ENCODE measurements at places on chromosomes 7 and 10.

DNA sequence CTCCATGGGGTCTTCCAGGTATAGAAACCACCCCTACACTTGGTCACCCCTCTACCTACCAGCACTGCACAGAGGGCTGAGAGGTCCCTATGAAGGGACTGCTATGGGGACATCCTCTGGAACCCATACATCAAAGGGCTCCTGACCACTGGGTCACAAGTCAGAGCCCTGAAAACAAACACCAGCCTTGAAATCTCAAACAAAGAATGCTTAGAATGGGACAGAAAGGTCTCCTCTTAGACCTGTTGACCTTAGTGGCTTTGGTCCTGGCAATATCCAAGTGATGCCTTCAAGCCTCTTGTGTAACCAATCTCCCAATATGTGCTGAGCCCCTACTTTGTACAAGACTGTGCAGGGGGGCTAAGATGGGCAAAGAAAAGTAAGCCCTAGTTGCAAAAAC, 34.6 kb upstream of the DLX6 start:
- no peak for DNase-seq

- DNase-seq, result no peak
Measured at GRCh38 chr10:128863823-128864405, 603.1 kb upstream of the MGMT start.

GRCh38 chr7:123635551-123636359, 19.9 kb upstream of the LMOD2 start:
- DNase-seq, result no peak

DNA sequence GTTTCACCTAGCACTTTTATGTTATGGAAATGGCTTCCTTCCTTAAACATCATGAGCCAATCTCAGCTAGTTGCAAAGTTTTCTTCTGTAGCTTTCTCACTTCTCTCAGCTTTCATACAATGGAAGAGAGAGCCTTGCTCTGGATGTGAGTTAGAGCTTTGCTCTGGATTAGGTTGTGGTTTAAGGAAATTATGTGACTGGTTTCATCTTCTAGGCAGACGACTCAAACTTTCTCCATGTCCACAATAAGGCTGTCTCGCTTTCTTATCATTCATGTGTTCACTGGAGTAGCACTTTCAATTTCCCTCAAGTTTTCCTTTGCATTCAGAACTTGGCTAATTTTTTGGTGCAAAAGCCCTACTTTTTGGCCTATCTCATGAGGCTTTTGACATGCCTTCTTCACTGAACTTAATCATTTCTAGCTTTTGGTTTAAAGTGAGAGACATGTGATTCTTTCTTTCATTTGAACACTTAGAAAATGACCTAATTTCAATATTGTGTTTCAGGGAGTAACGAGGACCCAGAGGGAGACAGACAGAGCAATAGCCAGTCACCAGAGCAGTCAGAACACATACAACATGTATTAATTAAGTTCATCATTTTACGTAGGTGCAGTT, 49.8 kb downstream of the CNOT4 start:
- DNase-seq, result no peak

GRCh38 chr10:34638406-34639054, 176.6 kb downstream of the PARD3 start:
- DNase-seq, result peak; percentile 44

- DNase-seq, result no peak
Measured at GRCh38 chr10:95312986-95313495, 22.2 kb upstream of the PDLIM1 start.

GRCh38 chr10:55214608-55215007, 413.6 kb upstream of the PCDH15 start:
- DNase-seq, result no peak

- no peak for DNase-seq
Measured at GRCh38 chr10:21494191-21495001, 31.1 kb downstream of the SKIDA1 start.
